Heart right ventricle (tissue), 16 donors: ENCODE measurements at places on chromosomes 1 and 21.

- DNase-seq, result no peak
Measured at GRCh38 chr1:196305216-196305615, 303.0 kb downstream of the KCNT2 start.

DNA sequence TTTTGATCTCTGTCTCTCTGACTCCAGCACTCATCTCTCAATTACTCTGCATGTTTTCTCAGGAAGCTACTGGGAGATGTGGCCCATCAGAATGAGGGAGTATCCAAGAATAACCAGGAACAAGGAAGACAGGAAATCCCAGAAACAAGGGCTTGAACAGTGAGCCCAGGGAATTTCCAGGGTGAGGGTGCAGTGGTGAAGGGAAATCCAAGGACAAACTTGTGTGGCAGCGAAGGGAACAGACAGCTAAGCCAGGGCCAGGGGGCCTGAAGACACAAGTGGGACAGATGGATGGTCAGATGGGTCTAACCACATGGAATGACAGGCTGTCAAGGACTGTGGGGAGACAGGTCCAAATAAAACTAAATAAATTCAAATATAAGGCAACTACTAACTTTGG, 121.8 kb upstream of the ERRFI1 start:
- no peak for DNase-seq

DNA sequence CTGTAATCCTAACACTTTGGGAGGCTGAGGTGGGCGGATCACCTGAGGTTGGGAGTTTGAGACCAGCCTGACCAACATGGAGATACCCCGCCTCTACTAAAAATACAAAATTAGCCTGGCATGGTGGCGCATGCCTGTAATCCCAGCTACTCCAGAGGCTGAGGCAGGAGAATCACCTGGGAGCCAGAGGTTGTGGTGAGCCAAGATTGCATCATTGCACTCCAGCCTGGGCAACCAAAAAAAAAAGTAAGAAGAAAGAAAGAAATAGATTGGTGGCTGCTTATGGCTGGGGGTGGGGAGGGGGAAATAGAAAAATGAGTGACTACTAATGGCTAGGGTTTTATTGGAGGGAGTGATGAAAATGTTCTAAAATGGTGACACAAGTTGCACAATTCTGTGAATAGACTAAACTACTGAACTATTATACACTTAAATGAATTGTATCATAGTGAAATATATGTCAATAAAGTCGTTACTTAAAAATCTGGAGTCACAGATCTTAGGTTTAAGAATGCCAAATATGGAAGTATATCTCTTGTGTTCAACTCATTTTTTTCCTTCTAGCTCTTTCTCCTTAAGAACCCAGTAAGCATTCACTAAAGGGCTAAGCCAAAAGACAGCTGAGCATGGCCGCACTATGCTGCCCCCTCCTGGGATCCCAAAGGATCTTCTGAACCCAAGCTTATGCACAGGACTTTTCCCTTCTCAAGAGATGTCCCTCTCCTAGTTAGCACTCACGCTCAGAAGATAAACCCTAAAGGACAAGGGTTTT, 3.2 kb upstream of the NPL start:
- peak; percentile 61 for DNase-seq

GRCh38 chr21:22351076-22351475, 1352.9 kb downstream of the NCAM2 start:
- no peak for DNase-seq
